Astrocyte of the spinal cord (primary cell): ENCODE measurements at places on chromosomes 3 and 15.

DNA sequence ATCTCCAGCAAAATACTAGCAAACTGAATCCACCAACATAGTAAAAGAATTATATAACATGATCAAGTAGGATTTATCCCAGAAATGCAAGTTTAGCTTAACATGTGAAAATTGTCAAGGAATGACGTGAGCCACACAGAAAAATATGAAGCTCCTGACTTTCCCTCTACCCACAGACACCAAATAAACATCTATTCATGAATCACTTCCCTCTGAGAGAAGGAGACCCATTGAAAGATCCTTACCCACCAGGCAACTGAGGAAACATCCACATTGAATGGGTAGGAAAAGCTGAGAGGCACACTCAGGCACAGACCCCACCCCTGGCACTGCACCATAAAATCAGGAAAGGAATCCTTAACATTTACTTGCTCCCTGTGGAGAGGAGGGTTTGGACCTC lies 102.2 kb upstream of the MANF start:
- DNase-seq = peak; percentile 64

DNA sequence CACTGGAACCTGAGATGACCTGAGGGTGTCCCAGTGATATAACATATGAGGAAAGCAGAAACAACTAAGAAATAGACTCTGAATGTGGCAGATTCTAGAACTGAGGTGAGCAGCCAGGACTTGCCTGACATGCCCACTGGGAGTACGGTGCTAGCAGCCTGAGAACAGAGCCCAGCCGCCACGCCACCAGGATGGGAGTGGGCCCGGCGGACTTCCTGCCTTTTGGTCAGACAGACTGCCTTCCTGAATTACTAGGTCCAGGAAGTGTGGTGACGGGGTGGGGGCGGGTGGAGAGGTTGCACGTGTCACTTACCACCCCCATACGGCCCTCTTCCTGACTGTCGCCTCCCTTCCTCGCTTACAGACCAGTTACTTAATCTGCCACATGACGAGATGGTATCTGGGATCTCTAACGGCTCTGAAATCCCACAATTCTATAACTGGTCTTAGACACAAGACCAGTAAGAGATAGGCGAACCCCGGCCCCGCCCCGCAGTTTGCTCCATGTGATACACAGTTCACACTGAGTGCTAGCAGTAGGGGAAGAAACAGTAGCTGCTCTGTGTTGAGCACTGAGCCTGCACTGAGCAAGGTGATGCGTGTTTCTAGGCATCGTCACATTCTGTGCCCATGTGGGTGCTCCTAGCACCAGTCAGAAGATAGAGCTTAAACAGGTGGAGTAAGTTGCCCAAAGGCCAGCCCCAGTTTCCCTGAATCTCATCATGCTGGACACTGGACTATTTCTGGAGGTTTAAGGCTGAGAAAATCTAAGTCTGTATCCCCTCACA lies 95.7 kb downstream of the CPN2 start:
- DNase-seq = no peak

GRCh38 chr15:78615151-78615589 lies 5.6 kb downstream of the CHRNA3 start:
- no peak for DNase-seq

GRCh38 chr15:75597667-75598341 lies 18.7 kb upstream of the PTPN9 start:
- DNase-seq = no peak

DNA sequence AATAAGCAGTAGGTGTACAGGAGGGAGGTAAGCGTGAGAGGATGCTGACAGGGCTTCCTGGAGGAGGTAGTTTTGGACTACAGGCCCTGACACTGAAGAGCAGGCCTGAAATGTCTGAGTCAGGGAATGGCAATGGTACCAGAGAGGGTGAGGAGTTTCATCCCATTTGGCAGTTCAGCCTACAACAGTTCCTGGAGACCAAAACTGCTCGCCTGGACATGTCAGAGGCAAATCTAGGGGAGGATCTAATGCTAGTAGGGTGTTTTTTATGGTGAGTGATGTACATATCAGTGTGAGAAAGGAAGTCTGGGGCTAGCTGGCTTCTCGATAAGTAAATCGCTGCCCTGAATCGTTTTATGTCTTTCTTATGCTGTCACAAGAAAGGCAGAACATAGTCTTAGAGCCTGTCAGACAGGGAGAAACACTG lies 13.8 kb upstream of the TNFSF10 start:
- DNase-seq = no peak

- no peak for DNase-seq
Observed at GRCh38 chr3:52237006-52237656, 1.8 kb downstream of the TWF2 start.

- DNase-seq = peak; percentile 48
Observed at GRCh38 chr3:40765884-40766283, 241.1 kb downstream of the ZNF621 start.

- DNase-seq = no peak
Observed at GRCh38 chr15:53108319-53108718, 318.2 kb upstream of the ONECUT1 start.

GRCh38 chr3:195899701-195900435 lies 8.5 kb downstream of the TNK2 start:
- no peak for DNase-seq

- no peak for DNase-seq
Observed at GRCh38 chr3:154517404-154517803, 87.4 kb upstream of the GPR149 start.

GRCh38 chr3:5787861-5788488 lies 600.5 kb downstream of the EDEM1 start:
- DNase-seq = peak; percentile 56

DNA sequence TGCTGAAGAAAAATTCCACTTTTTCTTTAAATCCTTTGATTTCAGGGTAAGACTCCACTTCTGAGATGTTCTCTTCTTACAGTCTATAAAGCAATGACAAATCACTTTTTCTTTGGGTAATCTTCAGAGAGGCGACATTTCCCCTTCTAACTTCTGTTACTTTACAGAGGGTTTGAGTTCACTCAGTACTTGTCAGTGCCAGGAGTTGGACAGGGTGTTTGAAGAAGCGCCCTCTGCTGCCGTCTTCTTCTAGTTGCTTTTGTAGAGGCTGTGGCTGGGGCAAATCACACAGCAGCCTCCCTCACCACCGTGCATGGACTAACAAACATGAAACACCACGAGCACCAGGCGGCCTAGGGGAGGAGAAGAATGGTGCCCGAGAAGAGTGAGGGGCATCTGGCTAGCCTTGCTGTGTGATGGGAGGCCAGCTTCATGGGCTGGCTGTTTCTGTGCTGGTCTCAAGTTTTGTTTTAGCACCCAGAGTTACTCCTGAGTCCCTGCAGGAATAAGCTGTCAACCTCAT lies at the start of gene CD80:
Gene CD80 (minus strand): TSS at position 174 of the 523 bp plus-strand sequence. CDS start 1,886 bp downstream, outside the sequence.
- DNase-seq = peak; percentile 25

GRCh38 chr15:70146771-70147170 lies 49.1 kb upstream of the TLE3 start:
- DNase-seq = no peak

- no peak for DNase-seq
Observed at GRCh38 chr3:195872800-195873199, 35.6 kb downstream of the TNK2 start.

- DNase-seq = peak; percentile 32
Observed at GRCh38 chr15:36936613-36937012, 163.7 kb downstream of the MEIS2 start.

DNA sequence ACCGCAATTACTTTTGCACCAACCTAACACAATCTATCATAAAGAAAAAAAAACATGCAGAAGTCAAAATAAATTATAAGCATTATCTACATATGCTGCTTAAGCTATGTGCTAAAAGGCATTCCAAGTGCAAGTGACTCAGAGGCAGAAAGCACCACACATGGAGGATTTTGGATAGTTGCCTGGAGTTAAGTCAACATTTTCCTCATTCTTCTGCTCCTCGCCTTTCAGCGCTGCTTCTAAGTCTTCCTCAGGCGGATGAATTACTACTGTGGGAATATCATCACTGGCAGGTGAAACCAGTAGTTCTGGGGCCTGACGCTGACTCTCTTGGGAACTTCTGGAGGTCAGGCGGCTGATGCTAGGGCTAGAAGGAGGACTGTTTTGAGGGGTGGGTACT lies 53.1 kb downstream of the SLC4A7 start:
- DNase-seq = peak; percentile 98

GRCh38 chr3:128079823-128080222 lies 27.6 kb downstream of the SEC61A1 start:
- no peak for DNase-seq

DNA sequence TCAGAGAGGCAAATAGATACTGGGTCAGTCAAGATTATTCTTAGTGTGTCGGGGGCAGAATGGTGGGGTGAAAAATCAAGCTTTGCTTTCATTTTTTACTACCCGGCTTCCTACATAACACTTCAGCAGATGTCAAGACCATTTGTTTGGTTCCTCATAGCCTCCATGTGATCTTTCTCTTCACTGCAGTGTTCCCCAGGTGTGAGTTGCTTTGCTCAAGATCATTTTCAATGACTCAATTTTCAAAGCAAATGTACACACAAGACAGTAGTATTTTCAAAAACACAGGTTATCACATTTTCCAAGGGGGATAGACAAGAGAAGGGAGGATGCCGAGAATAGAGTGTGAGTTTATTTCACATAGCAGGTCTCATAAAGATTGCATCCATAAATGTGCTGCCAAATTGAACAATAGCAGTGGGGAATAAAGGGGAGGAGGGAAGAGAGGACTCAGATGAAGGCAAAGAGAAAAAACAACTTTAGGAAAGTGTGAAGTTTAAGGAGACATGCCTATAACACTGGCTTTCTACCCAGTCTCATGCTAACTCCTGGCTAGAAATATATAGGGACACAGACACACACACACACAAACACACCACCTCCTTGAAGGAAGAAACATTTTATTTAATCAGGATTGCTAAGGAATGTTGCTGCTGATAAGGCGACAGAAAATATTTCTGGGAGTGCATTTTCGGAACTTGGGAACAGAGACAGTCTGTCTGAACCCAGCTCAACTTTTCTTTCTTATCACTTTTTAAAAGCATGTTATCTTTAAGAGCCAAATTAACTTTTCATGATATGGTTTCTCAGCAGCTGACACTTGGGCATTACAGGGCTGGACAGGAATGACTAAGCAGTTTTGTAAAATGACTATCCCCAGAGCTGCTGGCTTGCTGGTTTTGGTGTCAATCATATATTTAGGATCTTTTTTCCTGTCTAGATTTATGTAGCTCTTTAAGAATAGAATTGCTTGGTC lies 402.4 kb downstream of the RBMS3 start:
- DNase-seq = peak; percentile 47

DNA sequence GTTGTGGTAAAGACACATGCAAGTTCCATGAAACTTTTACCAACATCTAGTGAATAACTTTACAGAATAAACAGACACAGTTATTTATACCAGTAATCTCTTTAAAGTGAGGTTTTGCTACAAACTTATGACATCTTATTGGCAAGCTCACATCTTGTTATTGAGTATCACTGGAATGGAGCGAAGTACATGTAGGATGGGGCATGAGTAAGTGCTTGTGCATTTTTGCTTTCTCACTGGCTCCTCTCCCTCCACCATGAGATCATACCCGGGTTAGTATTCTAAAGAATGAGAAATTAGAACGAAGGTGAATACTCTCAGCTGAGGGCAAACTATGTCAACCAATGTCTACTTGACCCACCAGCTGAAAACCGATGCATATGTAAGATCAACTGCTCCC lies 193.3 kb upstream of the ZNF717 start:
- no peak for DNase-seq

GRCh38 chr15:88792342-88793282 lies 10.6 kb upstream of the ACAN start:
- DNase-seq = no peak

GRCh38 chr3:24100696-24101402 lies 155.8 kb downstream of the NR1D2 start:
- no peak for DNase-seq

GRCh38 chr3:98809557-98809956 lies 46.4 kb downstream of the ST3GAL6 start:
- DNase-seq = no peak

- peak; percentile 77 for DNase-seq
Observed at GRCh38 chr3:34859746-34860145, 779.6 kb upstream of the ARPP21 start.

DNA sequence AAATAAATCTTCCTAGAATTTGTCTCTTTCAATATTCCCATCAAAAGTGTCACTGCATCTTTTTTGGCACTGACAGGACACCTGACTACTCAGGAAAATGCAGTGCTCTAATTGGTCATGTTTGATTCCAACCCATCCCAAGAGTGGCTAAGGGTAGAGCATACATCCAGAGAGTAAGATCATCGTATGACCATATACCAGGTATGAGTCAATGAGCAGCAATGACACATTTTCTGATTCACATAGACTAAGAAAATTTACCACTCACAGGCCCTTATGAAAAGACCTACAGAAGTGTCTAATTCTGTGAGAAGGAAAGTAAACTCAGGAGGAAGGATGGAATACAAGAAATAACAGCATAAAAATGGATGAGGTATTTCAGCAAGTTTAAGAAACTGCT lies 434.2 kb downstream of the ZIC1 start:
- DNase-seq = no peak

DNA sequence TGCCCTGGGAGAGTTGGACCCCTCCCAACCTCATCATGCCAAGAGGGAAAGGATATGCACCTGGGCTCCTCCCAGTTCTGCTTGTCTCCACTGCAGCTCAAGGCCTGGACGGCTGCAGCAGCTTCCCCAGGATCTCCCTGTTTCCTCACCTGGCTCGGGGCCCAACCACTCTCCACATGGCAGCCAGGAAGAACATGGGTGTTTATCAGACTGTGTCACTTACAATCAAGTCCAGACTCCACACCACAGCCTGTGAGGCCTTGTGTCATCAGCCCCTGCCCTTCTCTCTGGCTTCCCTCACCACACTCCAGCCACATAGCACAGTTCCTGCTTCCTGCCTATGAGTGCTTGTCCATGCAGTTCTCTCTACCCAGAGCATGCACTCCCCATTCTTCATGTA lies 534.4 kb downstream of the EPHB1 start:
- no peak for DNase-seq

GRCh38 chr15:42070976-42071350 lies 23.4 kb downstream of the PLA2G4D start:
- no peak for DNase-seq

GRCh38 chr3:175518459-175518858 lies 659.3 kb downstream of the NAALADL2 start:
- no peak for DNase-seq

GRCh38 chr3:46095307-46095706 lies 68.0 kb upstream of the XCR1 start:
- no peak for DNase-seq

DNA sequence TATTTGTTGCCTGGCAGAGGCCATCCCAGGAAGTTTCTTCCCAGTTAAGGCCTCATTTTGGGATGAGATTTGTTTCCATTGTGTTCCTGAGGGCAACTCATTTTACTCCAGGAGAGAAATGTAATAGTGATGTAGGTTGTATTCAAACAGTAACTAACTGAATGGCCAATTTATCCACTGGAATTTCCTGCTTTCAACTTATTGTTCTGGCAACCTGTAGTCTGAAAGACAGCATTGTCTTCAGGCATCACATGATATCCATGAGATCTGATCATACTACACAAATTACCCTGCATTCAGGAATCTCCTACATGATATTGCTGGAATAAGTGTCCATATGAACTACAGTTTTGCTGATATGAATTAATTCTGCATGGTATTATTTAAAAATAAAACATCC lies 79.5 kb upstream of the FGF7 start:
- DNase-seq = no peak
